HTR-8/SVneo (cell line): ENCODE measurements at places on chromosomes 13 and 19.

- DNase-seq: no peak
Measured at GRCh38 chr19:55464662-55465054, at the start of gene C19orf85. Gene C19orf85, minus strand, starts transcription at chr19:55464751. Its CDS starts 197 bp downstream, at chr19:55464554.

DNA sequence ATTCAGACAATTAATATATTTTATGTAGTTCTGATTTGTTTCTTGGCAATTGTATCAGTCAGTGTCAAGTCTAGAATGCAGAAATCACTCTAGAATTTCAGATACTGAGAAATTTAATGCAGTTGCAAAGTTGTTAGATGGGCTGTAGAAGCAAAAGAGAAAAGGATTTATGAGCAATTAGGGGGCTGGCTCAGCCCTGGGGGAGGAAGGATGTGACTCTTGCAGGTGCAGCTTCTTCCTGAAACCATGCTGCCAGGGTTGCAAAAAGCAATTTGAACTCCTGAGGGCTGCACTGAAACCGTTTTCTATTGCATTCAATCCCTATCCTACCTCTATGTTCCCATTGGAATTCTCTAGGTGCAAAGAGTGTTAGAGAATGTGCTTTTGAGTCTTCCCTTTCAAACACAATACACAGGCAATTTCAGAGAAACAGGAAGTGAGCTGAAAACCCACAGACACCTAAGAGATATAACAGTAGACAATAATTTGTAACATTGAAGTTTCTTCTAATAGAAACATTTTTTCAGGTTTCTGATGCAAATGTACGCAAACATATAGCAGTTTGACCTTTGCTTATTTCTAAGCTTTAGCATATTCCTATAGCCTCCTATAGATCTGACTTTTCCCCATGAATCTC lies 814.7 kb upstream of the ATXN8OS start:
- DNase-seq: no peak

DNA sequence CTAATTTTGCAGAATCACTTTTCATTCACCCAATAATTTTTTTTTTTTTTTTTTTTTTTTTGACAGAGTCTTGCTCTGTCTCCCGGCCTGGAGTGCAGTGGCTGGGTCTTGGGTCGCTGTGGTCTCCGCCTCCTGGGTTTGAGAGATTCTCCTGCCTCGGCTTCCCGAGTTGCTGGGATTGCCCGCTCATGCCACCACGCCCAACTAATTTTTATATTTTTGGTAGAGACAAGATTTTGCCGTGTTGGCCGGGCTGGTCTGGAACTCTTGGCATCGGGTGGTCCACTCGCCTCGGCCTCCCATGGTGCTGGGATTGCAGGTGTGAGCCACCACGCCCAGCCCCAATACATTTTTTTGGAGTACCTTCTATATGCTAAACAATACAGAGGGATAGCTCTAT lies 1120.0 kb upstream of the ATXN8OS start:
- no peak for DNase-seq

GRCh38 chr13:35449821-35450220 lies 26.7 kb downstream of the MAB21L1 start:
- DNase-seq: no peak

DNA sequence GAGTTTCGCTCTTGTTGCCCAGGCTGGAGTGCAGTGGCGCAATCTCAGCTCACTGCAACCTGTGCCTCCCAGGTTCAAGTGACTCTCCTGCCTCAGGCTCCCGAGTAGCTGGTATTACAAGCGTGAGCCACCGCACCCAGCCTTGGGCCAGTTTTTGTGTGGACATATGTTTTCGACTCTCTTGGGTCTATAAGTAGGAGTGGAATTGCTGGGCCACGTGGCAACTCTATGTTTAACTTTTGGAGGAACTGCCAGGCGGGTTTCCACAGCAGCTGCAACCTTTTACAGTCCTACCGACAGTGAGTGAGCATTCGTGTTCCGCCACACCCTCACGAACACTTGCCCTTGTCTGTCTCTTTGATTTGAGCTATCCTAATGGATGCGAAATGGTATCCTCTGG lies 44.9 kb downstream of the BICRA start:
- DNase-seq: no peak

DNA sequence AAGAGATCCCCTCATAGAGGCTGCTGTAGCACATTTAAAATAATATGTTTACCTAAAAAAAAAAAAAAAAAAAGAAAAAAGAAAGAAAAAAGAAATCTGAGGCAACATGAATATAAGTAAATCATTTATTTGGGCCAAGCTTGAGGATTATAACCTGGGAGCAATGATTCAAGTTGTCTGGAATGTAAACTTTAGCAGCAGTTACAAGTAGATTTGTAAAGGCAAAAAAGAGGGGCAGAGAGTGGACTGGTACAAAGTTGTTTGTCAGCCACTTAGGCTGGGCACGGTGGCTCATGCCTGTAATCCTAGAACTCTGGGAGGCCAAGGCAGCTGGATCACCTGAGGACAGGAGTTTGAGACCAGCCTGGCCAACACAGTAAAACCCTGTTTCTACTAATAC lies 11.3 kb downstream of the ZNF43 start:
- no peak for DNase-seq

- DNase-seq: no peak
Measured at GRCh38 chr13:98105929-98106336, 37.0 kb upstream of the FARP1 start.
